ENCODE measurements at places on chromosomes 16 and 17.
A peak's percentile ranks its signal among the peaks of the same experiment; 100 is the strongest.

DNA sequence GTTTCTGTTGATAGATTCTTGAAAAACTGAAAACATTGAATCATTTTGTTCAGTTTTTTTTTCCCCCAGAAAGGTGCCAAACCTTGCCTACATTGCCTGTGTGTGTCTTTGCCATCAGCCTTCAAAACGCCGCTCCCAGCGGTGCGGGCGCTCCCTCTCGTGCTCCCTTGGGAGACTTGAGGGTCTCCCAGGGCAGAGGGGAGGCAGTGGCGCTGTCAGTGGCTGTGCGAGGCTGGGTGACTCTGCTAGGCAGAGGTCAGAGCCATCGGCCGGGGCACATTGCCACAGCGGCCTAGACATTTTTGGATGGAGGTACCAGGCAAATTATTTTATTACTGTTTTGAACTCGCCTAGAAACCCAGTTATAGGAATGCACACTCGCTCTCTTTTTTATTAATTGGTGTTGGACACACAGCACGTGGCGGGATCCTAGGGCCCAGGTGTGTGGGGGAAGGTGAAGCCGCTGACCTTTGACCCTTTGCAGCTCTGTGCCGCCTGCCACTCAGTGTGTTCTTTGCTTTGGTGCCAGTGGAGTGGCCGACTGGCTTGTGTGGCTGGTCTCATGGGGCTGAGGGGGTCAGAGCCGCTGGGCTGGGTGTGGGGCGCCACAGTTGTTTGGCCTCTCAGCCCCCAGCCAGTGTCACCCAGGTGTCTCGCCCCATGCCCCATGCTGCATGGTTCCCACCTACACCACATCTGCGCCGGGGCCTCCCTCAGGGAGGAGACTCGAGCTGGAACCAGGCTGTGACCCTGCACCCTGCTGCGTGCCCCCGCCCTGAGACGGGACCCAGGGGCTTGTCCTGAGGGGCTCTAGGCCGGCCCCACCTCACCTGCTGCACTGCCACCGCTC lies 115.7 kb downstream of the BANP start:
- DNase-seq = no peak

DNA sequence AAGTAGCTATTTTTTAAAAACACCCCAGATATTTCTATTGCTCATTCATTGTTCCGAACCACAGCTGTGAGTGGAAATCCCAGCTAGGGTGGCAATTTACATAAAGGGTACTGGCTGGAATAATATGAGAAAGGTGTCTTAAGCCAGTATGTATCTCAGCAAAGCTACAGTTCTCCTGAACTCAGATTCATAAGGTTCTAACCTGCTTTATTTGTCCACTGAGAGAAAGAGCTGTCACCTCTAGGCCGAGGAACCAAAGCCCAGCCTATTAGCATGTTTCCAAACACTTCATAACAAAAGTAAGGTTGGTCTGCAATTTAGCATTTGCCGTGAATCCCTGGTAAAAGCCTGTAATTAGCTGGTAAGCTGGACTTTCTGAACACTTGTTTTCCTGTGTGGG lies 57.0 kb upstream of the CLEC19A start:
- no peak for DNase-seq

GRCh38 chr17:71234349-71234748 lies 886.5 kb upstream of the SOX9 start:
- no peak for DNase-seq

DNA sequence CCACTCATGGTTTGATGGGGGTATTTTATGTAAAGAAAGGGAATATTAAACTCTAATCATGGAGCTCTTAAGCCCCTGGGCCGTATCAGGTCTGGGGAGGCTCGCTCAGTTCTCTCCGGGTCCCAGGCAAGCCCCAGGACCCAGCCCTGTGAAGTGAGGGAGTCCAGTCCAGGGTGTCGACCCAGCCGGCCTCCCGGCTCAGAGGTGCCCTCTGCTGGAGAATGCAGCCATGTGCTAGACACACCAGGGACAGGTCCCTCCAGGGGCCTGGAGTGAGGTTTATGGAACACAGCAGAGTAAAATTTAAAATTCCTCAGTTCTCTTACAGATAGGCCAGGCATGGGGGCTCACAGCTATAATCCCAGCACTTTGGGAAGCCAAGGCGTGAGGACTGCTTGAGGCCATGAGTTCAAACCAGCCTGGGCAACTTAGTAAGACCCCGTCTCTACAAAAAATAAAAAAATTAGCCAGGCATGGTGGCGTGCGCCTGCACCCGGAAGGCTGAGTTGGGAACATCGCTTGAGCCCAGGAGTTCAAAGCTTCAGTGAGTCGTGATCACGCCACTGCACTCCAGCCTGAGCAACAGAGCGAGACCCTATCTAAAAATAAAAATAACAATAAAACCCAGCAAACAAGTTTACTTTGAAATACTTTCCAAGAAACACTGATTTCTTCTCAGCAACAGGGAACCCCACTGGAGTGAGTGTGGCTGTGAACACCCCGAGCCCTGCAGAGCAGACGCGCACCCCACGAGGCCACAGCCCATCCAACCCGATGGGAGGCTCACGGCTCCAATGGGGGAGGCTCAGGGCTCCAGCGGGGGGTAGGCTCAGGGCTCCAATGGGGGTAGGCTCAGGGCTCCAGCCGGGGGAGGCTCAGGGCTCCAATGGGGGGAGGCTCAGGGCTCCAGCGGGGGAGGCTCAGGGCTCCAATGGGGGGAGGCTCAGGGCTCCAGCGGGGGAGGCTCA lies 72.2 kb downstream of the ZNF778 start:
- DNase-seq = peak; percentile 48

GRCh38 chr17:71229070-71229469 lies 891.8 kb upstream of the SOX9 start:
- no peak for DNase-seq

GRCh38 chr16:28876019-28876659 lies 2.1 kb upstream of the ATP2A1 start:
- DNase-seq = no peak
